ENCODE measurements at places on chromosomes 12 and 14.

DNA sequence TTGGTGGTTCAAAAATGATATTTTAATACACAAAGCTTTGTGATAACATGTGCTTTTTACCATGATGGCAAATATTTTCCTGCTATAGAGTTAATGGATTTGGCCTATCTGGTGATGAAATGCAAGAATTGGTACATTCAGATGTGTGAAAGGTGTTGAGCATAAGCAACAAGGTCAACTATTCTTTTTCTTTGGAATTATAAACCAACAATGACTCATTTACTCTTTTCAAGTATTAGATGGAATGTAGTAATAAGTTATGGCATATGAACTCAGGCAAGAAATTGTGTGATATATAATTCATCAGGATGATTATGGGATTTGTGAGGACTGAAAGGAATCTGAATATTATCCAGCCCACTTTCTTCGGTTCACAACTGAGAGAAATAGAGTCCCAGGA lies 471.4 kb downstream of the ETNK1 start:
- DNase-seq, result no peak

GRCh38 chr12:62267480-62267879 lies 7.3 kb downstream of the USP15 start:
- no peak for DNase-seq

- peak; percentile 100 for DNase-seq
Observed at GRCh38 chr14:74493343-74494261, at the start of gene ISCA2. Gene ISCA2 (plus strand): TSS chr14:74493765. CDS start chr14:74493775, 10 bp downstream.

GRCh38 chr12:51409846-51410245 lies 14.8 kb upstream of the SLC4A8 start:
- no peak for DNase-seq

GRCh38 chr12:127435439-127435838 lies 831.5 kb upstream of the TMEM132C start:
- DNase-seq, result no peak

DNA sequence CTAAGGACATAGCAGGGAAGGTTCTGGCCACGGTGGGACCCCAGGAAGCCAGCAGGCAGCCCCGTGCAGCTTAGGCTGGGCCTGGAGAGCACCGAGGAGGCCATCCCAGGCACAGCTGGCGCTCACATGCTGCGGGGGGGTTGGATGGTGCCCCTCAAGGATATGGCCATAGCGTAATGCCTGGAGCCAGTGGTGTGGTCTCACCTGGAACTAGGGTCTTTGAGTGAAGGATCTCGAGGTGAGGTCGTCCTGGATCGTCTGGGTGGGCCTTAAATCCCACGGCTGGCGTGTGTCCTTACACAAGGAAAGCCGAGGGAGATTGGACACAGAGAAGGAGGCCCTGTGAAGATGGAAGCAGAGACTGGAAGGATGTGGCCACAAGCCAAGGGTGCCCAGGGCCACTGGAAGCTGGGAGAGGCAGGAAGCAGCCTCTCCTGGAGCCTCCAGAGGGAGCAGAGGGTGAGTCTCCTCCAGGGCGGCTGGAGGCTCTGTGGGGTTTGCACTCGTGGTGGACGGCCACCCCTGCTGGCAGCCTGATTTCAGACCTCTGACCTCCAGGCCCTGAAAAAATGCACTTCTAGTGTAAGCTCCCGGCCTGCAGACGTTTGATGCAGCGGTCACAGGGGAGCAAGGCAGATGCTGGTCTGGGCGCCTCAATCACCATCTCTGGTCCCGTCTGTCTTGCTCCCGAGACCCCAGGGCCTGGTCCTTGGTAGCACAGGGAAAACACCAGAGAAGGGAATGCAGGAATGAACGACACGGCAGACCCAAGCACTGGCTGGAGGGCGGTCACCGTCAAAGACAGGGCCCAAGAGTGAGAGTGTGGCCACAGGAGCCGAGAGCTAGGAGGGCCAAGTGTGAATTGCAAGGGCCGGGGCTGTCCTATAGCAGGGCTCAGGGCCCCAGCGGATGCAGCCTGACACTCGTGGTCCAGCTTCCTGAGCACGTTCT lies 218.6 kb downstream of the KIF26A start:
- DNase-seq, result no peak

- DNase-seq, result no peak
Observed at GRCh38 chr14:98174041-98174440, 1098.0 kb downstream of the BCL11B start.

DNA sequence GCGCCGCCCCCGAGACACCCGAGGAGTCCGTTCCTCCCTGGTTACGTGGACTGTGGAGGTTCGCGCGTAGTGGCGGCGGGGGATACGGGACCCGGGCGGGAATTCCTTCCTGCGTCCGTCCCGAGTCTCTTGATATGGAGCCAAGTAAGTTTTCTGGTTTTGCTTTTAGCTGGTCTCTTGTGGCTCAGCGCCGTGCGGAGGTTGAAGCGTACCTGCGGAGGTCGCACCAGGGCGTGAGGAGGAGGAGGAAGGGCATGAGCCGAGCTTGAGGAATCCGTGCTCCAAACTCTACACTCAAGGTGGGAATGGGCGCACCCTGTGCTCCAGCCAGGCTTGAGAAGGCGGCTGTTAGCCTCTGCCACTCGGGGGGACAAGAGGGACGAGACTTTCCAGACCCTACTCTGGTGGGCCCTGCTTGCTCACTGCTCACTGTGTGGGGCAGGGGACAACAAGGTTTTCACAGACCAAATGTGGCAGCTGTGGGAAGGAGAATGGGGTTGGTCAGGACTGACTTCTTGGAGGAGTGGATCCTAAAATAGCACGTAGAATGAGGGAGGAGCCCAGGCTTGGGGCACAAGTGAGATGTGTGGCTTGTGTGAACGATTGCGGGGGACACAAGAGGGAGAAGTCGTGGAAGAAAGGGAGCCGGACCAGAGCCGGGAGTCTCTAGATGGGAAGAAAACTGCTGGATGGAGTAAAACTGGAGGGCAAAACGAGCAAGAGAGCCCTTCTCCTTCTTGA lies 577 bp downstream of the ATG101 start:
- no peak for DNase-seq

GRCh38 chr12:46560874-46561273 lies 188.3 kb upstream of the SLC38A2 start:
- no peak for DNase-seq

- no peak for DNase-seq
Observed at GRCh38 chr14:104865631-104866441, 768 bp downstream of the CEP170B start.

GRCh38 chr14:101035466-101036225 lies 132.1 kb upstream of the RTL1 start:
- no peak for DNase-seq

DNA sequence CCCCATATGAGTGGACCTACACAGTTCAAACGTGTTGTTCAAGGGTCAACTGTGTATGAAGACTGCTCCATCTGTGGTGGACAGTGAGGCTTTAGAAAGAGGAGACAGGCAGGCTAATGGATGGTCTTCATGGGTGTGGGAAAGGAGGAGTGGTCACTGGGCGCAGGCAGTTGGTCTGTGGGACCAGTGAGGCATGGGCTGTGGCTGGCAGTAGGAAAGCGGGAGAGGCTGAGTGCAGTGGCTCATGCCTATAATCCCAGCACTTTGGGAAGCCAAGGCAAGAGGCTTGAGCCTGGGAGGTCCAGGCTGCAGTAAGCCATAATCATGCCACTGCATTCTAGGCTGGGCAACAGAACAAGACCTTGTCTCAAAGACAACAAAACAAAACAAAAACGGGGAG lies 2.0 kb upstream of the NR4A1 start:
- DNase-seq, result no peak

GRCh38 chr12:89875225-89875624 lies 166.6 kb upstream of the ATP2B1 start:
- no peak for DNase-seq

GRCh38 chr14:94752591-94753436 lies 17.1 kb downstream of the GSC start:
- DNase-seq, result no peak

- DNase-seq, result no peak
Observed at GRCh38 chr12:60035835-60036234, 440.0 kb downstream of the SLC16A7 start.

DNA sequence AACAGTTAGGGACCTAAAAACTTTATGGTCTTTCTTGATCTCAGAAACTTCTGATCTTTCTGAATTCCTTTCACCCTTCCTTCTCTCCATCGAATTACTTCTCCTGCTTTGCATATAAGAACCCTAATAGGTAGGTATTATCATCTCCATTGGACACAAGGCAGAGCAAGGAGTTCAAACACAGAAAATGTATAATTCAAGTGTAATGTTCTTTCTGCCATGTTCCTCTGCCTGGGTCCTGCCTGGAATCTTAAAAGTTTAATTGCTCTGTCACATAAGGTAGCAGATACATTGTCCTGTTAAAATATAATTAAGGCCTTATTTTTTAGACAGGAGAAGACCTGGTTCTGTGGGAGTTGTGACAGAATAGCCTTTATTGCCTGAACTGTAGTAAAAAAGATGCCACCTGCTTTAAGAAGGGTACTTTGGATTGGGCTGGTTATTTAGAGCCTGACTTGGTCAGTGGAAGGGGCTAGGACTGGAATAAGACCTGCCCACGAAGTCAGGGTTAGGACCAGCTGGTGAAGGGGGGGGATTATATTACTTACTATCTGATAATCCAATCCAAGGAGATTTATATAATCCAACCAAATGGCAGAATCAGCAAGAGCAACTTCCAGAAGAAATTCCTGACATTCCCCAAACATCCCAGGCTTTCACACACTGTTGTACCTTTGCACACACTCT lies 10.4 kb downstream of the G2E3 start:
- no peak for DNase-seq

GRCh38 chr14:79502136-79502750 lies 709.1 kb downstream of the DIO2 start:
- DNase-seq, result no peak

DNA sequence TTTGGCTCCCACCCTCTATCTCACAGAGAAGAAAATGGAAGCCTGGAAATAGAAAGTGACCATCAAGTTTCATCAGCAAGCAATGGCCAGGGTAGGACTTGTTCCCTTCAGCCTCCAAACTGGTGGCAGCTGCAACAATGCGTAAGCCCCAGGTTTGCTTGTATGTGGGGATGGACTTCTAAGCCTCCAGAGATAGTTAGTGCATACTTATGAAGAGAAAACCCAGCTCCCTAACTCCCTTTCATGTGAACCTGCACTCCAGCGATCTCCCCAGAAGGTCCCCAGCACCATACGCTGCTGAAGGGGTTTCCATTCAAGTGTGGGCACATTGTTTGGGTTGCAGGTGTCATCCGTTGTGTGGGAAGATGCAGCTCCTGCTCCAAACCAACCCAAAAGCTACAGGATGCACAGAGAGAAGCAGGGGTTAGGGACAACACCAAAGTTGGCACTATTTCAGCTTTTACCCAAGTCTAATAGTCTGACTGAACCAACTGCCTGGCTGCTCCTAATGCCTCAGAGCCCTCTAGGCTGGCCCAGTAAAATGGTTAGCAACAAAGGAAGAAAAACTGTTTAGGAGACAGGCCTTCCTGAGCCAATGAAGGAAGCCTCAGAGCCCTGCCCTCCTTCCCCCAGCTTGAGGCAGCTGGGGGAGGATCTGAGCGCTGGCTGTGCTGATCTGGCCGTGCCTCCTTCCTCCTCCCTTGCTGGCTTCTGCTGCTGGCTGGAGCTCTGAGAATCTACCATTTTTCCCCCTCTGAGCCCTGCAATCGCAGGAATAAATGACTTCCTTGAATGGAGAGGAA lies 12.3 kb downstream of the ZFP36L1 start:
- DNase-seq, result no peak

DNA sequence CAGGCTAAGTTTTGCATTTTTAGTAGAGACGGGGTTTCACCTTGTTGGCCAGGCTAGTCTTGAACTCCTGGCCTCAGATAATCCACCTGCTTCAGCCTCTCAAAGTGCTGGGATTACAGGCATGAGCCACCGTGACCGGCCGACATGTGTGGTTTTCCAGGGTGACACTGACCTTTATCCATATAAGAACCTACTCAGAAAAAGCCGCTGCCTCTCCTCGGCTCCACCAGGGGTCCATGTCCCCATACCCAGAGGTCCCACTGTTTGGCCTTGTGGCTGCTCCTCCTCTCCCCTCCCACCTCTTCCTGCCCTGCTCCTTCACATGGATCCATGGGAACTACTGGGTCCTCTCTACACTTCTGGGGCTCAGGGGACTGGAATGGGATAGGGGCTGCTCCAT lies 64.6 kb downstream of the PTPN21 start:
- DNase-seq, result no peak

DNA sequence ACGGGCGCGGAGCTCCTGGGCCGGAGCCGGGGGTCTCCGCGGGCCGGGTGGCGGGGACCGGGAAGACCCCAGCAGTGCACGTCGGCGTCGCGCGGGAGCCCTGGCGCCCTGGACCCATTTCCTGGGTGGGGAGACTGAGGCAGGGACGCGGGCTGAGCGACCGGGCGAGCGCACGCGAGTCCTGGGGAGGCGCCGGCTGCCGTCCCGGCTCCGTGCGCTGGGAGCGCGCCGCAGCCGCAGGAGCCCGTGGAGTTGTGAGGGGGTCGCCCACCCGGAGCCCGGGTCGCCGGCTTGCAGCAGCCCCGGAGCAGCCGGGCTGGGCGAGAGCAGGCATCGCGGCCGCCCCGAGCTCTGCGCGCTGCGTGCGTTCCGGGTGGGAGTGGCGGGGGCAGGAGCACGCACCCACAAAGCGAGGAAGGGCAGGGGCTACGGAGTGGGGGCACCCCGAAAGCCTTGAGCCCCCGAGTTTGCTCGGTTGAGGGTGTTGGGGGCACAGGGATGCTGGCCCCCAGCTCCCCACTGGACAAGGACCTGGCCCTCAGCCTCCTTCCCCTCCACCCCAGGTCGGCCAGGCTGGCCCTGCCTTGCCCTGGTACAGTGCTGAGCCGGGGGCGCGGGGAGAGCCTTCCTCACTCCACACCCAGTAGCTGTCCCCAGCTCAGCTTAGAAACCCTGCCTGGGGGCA lies 620 bp downstream of the MMP17 start:
- no peak for DNase-seq

DNA sequence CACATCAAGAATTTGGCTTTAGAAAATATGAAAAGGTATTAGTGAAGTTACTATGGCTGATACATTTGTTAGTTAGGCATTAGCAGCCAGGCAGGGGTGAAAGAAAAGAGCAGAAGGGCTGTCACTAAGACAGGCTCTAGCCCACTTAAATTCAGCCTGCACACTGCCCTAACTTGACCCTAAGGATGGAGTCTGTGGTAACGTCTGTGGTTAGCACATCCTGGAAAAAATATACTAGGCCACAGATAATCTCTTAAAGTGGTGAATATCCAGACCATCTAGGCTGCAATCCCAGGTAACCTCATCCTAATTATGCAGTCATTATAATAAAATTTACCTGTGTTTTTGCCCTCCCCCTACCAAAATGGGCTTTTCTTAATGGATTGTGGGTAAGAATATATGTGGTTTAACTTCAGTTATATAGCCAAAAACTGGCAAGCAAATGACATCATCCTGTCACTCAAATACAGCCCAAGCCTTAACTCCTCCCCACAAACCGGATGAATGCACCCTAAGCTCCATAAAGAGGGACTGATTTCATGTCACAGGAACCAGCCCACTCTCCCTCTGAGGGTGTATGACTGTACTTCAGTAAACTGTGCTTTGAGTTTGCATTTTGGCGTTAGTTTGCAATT lies 440.9 kb downstream of the LRFN5 start:
- no peak for DNase-seq
